ENCODE measurements at places on chromosomes 5 and 9.

GRCh38 chr9:89701221-89701798 is 96.5 kb downstream of the GADD45G start:
- peak; percentile 43 for DNase-seq

DNA sequence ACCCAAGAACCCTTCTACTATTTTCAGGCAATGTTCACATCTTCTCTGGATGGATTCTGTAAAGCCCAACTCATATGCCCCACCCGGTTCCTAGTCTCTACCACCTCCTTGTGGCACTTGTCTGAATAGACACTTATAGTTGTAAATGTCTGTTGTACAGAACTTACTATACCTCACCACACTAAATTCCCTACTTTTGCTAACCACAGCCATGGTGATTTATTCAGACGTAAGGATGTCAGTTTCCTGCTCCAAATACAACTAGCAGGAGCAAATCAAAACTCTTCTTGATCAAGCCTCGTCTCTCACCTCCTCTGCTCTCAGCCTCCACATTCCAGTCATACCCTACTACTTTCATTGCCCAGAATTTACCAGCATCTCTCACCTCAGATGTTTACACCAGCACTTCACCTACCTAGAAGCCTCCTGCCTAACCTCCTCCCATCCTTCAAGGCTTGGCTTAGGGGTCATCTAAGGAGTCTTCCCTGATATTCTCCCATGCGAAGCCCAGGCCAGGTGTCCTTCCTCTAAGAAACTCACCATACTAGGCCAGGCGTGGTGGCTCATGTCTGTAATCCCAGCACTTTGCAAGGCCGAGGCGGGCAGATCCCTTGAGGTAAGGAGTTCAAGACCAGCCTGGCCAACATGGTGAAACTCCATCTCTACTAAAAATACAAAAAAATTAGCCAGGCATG is 75.5 kb downstream of the MAPKAP1 start:
- DNase-seq, result no peak

DNA sequence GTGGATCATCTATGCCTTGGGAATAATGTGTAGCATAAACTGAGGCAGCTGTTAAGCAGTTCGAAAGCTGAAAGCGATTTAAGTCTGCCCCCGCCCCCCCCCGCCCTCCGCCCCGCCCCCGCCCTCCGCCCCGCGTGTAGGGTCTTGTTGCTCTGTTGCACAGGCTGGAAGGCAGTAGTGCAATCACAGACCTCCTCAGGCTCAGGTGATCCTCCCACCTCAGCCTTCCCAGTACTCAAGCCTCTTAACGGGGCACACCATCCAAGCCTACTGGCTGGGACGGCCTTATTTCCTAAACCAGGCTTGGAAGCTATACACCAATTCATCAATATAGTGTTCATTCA is 945 bp downstream of the ANKDD1B start:
- DNase-seq, result no peak

GRCh38 chr5:38557308-38557710 is 863 bp upstream of the LIFR start:
- no peak for DNase-seq

- no peak for DNase-seq
Measured at GRCh38 chr5:78659114-78659513, 10.5 kb upstream of the LHFPL2 start.

DNA sequence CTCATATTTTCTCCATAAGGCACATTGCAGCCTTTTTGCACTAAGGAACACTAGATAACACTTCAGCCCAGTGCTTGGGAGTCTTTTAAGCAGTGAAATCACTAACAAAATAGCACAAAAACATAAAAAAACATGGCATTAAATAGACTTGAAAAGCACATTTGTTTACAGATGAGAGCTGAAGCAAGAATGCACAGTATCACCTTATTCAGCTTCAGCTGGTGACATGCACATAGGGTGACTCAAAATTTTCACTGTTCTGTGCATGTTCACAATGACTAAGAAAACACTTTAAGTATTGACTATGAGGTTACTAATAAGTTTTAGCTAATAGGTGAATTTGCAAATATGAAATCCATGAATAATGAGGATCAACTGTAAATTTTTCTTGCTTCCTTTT is 293.9 kb upstream of the TARS1 start:
- no peak for DNase-seq

GRCh38 chr9:8857068-8857925 is 1057.7 kb upstream of the DMAC1 start:
- no peak for DNase-seq

DNA sequence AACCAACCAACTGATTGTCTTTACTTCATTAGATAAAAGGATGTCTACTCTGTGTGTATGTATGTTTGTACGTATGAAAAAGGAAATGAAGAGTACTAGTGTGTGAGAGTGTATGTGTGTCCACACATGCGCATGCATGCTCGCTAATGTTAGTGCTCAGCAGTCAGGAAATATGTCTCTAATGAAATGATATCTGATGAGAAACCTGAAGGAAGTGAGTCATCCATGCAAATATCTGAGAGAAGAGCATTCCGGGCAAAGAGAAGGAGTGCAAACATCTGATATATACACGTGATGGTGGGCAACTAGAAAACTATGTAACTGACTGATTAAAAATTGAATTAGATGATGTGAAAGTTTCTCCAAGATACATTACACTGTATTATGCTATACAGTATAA is 29.6 kb upstream of the UGCG start:
- no peak for DNase-seq

- no peak for DNase-seq
Measured at GRCh38 chr5:156589946-156590216, 260.2 kb upstream of the PPP1R2B start.

GRCh38 chr5:132495667-132496190 is 5.2 kb upstream of the IRF1 start:
- DNase-seq, result no peak

DNA sequence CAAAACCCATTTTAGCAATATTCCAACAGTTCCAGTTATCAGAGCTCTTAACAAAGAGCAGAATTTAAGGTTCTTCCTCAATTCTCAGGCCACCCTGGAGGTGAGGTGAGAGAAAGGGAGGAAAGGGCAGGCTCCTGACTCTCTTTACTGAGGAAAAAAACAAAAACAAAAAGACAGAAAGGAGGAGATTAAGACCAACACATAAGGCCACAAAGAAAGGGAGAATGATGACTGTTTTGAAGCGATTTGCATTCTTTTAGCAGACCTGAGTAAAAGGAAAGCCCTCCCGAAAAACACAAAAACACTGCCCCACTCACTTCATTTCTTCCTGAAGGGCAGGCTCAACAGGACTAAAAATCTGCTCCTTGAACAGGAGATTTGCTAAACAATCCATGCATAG is 300.5 kb downstream of the ARL15 start:
- no peak for DNase-seq
